ENCODE measurements at places on chromosomes 1 and 21.

DNA sequence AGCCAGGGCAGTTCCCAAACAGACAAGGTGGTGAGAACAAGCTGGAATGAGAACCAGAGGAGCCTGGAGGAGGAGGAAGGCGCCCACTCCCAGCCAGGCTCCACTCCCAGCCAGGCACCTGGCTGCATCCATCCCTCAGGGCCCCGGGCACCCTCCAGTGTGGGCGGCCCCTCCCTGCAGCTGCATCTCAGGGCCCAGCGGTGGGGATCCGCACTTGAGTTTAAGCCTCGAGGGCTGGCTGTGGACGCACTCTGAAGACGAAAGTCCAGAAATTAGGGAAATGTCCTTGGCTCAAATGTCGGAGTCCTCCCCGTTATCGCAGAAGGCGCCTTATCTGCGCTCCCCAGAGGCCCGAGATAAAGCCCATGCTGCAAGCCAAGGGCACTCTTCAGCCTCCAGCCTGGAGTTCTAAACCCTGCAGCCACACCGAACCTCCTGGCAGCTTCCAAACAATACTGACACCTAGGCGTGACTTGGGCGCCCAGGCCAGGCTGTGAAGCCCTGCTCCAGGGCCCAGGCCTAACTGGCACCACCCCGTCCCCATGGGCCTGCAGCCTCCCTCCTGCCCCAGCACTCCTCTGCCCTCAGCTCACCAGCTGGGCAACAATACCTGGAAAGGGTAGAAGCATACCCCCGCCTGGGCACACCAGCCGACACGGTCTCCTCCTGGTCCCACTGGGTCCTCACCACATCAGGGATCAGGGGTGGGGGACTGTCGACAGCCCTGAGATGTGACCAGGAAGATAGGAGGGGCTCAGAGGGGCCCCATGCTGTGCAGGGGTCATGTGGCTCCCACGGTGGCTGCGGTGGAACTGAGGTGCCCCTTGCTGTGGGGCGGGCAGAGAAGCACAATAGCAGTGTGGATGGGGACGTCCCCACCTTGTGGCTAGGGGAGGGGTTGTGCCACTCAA, 184.8 kb upstream of the VAMP3 start:
- no peak for DNase-seq

DNA sequence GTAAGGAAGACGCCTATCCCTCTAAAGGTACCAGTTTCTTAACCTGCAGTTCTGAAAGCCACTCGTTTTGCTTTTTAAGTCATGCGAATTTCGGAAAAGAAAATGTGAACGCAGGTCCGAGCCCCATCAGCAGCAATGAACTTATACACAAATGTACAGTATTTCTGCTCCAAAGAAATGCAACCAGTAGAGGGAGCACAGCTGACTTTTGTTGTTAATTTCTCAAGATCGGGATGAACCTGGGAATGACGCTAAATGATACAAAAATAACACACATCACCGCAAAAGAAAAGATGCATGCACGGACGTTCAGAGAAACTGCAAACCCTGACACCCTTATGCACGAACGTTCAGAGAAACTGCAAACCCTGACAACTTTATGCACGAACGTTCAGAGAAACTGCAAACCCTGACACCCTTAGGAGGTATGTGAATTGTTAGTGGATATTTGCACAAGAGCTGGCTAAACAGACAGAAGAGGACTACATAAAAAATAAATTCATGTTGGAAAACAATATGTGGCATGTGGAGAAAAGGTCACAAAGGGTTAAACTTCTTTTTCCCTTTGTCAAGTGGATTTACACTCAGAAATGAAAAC, 3.5 kb upstream of the TIAM1 start:
- DNase-seq: no peak

DNA sequence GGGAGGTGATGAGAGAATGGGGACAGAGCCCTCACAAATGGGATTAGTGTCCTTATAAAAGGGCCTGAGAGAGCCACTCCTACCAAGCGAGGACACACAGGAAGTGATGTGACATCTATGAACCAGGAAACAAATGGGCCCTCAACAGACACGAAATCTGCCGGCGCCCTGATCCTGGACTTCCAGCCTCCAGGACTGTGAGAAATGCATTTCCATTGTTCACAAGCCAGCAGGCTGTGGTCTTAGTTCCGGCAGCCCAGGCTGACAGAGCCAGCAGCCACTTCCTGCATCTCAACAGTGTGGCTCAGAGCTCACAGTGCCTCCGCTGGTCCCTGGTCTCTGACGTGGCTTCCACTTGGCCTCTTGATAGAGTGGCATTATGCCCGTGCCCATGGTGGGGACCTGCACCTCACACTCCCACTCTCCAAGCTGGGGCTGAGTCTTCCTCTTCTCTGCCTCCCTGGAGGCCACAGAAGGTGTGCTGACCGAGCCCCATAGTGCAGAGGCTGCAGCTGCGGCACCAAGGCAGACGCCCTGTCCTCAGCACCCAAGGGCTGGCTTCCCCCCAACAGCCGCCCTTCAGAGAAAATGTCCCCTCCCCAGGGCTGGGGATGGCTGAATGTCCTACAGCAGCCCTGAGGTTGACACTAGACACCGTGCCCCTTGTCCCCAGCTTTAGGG, 44.9 kb downstream of the ACOT7 start:
- DNase-seq: no peak

DNA sequence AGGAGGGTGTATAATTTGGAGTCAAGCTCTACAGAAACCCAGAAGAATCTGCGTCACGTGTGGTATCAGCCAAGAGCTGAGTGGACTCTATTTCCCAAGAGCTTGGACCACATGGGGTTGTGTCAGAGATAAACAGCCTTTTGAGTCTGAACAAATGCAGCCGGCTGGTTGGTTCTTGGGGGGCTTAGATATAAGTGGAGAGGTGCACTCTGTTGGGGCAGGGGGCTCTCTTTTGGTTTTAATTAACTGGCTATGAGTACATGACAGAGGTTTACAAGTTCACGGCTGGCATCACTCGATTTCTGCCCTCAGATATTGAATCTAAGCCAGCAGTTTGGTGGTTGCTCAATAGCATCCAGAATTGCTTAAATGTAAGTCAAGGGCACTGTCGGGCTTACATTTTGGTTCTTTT, 501 bp upstream of the MRAP start:
- no peak for DNase-seq

GRCh38 chr1:76279101-76279748, 204.7 kb downstream of the ST6GALNAC3 start:
- DNase-seq: no peak

DNA sequence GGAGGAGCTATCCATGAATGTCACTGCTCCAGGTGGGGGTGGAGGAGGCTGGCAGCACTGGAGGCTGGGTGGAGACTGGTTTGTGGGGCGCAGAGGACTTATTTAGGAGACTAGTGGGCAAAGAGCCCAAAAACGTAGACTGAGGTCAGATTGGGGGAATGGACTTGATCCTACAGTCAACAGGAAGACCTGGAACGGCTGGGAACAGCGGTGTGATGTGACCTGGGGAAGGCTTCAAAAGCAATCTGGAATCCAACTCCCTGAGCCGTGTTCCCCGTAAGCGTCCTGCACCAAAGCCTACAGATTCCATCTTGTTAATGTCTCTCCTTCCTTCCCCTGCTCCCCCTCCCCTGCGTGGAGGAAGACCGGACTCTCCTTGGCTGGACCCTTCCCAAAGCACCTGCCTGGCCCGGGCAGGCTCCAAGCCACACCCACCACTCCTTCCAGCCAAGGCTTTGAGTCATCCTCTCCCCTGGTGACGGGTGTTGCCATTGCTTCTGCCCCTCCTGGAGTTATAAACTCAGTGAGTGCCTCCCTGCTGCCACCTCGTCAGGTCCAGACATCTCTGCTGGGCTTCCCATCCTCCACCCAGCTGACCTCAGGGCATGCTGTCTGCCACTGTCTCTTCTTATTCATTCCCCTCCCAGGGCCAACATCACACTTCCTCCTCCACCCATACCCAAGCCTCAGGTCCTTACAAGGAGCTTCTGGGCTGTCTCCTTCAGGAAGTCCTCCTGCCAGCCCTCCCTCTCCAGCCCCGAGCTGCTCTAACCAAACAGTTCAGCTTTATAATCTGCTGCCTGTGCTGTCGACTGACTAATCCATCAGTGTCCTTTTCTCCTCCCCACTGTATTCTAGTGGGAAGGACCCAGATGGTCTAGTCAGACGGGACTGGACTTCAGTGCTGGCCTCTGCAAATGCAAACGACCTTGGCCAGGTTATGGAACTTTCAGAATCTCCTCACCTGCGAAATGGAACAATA, 1.6 kb upstream of the CLSTN1 start:
- no peak for DNase-seq

DNA sequence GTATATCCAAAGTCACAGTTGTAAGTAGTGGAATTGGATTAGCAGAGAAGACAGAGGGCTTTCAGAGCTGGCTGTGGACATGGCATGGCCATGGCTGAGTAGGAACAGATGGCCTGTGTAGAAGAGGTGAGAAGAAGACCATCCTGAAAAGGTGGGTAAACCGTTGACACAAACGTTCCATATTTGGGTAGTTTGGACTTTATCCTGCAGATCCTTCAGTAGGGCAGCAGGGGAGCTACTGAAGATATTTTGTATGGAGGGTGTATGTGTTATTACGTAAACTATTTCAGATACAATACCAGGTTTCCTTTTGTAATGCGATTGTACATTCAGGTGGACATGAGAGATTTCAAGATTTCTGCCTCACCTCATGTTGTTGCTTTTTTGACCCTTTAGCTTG, 1.6 kb downstream of the UTP11 start:
- no peak for DNase-seq

GRCh38 chr1:228161866-228162265, 3.7 kb upstream of the IBA57 start:
- DNase-seq: no peak

DNA sequence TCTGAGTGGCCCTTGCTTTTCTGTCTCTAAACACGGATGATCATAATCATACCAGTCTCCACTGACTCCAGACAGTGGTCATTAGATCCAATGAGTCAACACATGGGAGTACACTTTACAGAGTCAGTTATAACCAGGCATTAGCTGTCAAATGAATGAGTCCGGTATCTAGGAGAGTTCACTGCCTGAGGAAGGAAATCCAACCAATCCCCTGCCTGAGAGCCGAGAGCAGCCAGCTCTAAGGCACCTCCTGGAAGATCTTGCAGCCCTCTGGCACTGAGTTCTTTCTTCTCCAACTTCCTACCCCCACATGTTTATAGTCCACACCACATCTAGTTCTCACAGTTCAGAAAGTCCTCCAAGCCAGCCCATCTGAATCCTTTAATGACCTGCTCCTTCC, 29.4 kb upstream of the RBM15 start:
- DNase-seq: no peak

- no peak for DNase-seq
Observed at GRCh38 chr1:76073481-76073880, 1.1 kb upstream of the ST6GALNAC3 start.

DNA sequence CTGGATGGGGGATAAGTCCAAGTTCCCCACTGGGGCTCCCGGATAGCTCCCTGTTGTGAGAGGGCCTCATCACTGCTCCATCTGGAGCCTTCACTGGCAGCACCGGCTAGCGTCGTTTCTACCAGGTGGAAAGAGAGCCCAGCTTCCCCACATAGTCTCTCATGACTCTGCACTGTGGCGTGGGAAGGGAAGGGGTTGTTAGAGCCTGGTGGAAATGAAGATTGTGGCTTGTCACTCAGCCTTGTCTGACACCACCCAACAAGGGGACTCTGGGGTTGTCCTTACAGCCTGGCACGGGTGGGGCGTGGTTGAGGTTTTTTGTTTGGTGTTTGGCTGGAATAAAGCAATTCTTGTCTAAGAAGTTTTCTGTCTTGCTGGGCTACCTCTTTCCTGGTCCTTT, 94.6 kb downstream of the ADARB1 start:
- no peak for DNase-seq

Measured in tibial nerve (tissue), 4 donors.